ENCODE measurements at places on chromosomes 4 and X.
A peak's percentile ranks its signal among the peaks of the same experiment; 100 is the strongest.

DNA sequence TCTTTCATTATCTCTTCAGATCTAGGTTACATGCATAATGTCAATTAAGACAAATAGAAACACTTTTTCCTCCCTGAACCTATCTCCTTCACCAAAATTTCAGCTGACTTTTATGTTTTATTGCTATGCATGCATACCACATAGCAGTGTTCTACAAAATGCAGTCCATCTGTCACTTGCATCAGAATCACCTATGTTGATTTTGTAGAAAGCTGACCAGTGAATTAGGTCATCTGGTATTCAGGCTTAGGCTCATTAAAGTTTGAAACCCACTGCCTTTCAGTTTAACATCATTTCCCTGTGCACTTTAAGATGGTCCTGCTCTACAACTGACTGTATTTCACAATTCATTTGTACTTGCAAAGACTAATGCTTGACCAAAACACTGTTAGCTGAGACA lies 277.9 kb downstream of the CFAP299 start:
- no peak for DNase-seq

- DNase-seq, result peak; percentile 58
Observed at GRCh38 chrX:97398030-97398551, 514.4 kb downstream of the RPA4 start.

DNA sequence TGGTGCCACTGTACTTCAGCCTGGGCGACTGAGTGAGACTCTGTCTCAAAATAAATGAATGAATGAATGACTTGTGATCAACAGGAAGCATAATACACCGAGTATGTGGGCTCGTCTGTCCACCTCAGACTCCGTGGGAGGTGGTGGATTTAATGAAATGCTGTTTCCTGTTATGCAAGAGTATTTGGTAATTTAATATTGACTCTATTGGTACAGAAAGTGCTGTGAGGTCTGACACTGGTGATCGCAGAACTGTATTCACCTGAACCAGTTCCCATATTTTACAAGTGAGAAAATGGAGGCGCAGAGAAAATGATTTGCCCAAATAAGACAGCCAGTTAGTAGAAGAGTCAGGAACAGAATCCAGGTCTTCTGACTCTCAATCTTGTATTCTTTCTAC lies 423.3 kb downstream of the RAPGEF2 start:
- no peak for DNase-seq

GRCh38 chr4:146110871-146111485 lies 64.5 kb upstream of the LSM6 start:
- no peak for DNase-seq

DNA sequence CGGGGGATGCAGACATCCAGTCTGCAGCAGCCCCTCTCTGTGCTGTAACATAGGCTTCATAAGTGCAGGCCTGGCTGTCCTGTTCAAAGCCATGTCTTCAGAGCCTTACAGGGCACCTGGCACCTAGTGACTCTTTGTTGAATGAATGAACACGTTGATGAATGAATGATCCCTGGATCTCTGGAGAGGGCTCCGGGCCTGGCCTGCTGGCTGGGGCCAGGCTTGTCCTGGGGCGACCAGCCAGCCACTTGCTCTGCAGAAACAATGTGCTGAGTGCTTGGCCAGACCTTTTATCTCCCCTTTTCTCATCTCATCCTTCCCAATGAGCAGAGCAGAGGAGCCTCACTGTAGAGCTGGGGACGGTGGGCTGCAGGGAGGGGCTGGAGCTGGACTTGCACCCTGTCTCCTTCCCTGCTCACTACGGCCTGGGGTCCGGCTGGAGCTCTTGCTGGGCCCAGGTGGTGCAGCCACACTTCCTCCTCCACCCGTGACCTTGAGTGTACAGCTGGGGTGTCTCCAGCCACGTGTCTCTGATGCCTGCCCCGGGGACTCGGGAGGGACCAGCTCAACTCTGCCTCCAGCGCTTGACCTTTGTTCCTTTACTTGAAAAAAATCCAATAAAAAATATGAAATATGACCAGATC lies 77.9 kb downstream of the PSAPL1 start:
- no peak for DNase-seq

GRCh38 chr4:6435010-6435409 lies 37.4 kb downstream of the PPP2R2C start:
- no peak for DNase-seq

DNA sequence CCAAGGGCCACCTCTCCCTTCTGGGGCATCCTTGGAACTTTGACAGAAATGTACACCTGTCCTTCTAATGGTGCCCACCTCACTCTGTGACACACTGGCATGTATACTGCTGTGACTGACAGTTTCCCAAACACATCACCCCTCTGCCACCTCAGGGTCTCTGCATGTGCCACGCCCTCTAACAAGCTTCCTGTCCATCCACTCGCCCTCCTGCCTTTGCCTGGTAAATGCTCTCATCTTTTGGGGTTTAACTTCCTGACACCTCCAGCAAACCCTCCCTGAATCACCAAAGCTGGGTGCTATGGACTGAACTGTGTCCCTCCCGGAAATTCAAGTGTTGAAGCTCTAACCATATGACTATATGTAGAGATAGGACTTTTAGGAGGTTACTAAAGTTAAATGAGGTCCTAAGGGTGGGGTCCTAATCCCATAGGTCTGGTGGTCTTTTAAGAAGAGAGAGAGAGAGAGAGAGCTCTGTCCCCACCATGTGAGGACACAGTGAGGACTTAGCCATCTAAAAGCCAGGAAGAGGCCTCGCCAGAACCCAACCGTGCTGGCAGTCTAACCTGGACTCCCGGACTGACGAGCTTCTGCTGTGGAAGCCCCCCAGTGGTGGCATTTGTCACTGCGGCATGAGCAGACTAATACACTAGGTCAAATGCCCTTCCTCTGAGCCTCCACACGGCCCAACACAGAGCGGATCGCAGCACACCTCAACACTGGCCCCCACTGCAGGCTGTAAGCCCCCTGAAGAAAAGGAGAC lies 95.6 kb downstream of the AFAP1 start:
- peak; percentile 90 for DNase-seq

DNA sequence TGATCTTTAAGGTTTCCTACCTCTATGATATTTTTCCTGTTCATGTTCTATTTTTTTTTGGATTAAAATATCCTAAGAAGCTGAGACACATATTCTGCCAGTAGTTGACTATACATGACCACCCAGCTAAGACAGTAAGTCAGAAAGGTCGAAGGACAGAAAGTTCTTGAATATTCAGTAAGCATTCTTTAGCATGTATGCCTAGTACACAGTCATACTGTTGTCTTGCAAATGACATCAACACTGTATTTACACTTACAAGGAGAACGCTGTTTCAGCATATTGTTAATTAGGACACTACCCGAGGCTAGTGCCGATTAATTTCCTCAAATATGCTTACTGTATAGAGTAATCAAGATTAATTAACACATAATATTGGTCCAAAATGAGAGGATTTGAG lies 300.6 kb downstream of the STIM2 start:
- DNase-seq, result no peak

DNA sequence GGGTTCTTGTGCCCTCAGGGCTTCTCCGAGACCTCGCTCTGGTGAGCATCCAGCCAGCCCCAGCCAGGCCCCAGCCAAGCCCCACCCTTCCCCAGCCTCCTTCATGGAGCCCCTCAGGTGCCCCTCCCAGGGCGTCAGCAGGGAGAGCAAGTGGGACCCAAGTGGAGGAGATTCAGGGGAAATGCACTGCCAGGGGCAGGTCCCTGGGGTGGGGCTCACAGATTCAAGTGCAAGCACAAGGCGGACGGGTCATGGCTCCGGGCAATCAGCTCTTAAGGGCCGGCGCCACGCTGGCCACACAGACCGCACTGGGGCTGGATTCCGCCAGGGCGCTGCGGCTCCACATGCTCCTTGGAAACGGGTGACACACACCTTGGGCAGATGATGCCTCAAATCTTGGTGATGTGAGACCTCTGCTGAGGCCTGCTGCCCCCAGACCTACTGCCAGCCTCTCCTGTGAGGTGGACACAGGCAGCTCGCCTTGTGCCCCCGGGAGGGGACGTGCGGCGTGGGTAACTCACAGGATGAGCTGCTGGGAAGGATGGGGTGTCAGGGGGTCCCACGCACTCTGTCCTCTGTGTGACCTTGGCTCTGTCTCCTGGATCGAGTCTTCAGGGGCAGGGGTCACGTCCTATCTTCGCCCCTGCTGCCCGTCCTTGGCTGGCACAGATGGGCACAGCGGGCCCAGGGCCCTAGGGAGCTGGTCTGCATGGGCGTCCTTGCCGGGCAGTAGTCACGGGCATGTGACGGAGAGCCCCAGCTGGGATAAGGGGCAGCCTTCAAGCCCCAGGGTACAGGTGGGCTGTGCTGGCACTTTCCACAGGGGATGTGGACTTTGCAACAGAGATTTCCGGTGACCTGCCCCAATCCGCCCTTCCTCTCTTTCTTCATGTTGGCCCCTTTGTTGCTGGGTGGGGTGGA lies 17.1 kb downstream of the NAT8L start:
- no peak for DNase-seq

DNA sequence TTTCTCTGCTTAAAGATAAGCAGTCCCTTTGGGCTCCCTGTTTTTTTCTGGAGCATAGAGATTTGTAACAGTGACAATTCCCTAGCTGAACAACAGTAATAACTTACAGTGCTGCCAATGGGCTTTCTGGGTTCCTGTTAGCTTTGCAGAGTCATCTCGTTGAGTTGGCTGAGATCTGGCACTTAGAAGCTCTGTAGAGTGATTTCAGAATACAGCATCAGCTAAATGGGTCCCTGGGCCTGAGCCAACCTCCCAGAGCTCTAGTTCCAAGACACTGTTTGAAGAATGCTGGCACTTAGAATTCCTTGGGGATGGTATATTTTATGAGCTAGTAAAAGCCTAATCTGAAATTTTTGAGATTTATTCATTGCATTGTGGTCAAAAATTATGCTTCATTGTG lies 43.5 kb upstream of the SERTM2 start:
- DNase-seq, result no peak

GRCh38 chr4:168486912-168487281 lies 6.6 kb upstream of the DDX60L start:
- no peak for DNase-seq

DNA sequence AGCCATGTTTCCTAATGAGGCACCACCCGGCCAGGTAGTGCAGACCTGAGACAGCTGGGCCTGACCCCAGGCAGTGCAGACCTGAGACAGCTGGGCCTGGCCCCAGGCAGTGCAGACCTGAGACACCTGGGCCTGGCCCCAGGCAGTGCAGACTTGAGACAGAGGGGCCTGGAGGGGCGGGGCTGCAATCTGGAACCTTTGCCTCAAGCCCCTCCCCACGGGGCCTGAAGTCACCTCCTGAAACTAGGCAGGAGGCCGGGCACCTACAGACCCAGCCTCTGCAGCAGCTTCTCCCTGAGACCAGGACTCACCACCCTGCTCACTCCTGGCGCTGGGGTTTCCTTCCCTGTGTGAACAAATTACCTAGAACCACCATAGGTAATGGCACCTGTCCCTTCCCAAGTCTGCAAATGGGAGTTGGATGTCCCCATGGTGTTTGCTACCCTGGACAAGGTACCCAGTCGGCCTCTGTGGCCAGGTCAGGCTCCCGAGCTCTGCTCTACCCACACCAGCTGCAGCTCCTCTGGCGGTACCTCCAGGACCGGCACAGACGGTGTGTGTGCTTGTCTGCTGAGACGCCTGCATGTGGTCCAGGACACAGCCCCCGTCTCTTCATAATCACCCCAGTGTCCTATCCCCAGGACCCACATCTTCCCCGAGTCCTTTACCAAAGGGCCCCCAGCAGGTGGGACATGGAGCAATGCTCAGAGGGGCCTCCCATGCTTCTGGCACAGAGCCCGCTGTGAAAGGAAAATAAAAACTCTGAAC lies 53.1 kb upstream of the C4orf50 start:
- no peak for DNase-seq

DNA sequence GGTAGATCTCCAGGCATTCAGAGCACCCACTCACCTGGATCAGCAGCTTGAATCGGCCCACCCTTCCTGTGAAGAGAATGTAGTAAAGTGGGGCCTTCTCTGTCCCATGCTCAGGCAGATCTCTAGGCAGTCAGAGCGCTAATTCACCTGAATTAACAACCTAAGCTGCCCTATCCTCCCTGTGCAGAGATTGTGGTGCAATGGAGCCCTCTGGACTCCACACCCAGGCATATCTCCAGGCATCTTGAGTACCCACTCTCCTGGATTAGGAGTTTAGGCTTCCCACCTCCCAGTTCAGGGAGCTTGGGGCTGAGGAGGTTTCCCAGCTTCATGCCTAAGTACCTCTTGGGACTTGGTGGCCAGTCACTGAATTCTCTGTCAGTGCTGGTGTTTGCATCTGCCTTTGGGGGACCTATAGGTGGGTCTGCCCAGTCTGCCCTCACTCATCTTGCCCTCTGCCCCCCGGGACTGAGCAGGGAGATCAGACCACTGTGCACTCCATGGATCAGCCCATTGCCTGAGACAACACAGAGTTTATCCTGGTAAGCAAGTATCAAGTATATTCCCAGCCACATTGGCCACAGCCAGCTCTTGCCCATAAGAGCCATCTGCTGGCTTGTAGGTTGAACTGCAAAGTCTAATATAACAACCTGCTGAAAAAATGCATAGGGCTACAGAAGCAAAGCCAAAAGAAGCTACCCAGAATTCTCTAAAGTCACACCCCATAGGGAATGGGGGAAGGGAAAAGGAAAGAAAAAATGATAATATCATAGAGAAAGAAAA lies 372.9 kb downstream of the KLHL13 start:
- no peak for DNase-seq

DNA sequence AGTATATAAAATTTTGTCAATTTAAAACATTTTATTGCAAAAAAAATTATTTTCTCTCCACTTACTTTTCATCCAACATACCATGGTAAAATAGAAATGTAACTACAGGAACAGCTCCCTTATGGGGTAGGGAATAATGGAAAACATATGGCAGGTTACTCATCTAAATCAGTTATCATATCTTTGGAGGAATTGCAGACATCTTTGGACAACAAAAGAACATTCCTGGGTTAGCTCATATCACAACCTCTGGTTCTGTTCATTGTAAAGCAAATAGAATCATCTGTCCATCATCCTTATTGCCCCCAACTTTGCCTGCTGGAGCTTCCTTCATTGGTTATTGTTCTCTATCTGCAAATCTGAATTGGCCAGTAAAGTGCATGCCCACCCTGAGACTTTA lies 387.5 kb upstream of the GRID2 start:
- DNase-seq, result no peak

GRCh38 chrX:63661676-63662075 lies 123.3 kb downstream of the ARHGEF9 start:
- no peak for DNase-seq

GRCh38 chrX:152061557-152061956 lies 76.8 kb downstream of the MAGEA10 start:
- no peak for DNase-seq

DNA sequence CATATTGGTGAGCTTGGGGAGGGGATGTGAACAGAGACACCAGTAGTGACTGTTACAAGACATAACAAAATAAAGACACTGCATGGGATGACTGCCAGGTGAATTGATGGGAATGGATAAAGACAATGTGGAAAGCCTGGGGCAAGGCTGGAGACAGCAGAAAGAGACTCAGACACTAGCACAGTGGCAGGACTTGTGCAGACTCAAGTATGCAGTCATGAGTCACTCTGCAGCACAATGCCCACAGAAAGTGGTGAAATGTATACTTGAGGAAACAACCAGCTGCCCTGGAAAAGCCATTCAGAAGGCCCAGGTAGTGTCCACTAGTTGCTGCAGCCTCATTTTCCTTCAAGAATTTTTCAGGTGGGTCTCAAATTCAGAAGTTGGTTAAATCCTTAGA lies 452.3 kb downstream of the MID1IP1 start:
- no peak for DNase-seq

Measured in activated CD4-positive, alpha-beta T cell treated with anti-CD3 and anti-CD28 coated beads, Interleukin-2, amount 10 ng/mL, durations not matched to agents 24 days and 14 days (primary cell).